ENCODE measurements at places on chromosomes 1 and 21. TPM values are rescaled to one million over a fixed set of nuclear protein-coding genes. Genes with fewer than 3 reads are reported as not detected.

DNA sequence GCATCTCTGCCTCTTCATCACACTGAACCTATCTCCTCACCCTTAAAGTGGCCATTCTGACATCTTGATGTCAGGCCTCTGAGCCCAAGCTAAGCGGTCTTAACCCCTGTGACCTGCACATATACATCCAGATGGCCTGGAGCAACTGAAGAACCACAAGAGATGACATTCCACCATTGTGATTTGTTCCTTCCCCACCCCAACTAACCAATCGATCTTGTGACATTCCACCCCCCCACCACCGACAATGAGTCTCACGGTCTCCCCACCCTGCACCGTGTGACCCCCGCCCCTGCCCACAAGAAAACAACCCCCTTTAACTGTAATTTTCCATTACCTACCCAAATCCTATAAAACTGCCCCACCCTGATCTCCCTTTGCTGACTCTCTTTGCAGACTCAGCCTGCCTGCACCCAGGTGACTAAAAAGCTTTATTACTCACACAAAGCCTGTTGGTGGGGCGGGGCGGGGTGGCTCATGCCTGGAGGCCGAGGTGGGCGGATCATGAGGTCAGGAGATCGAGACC, 21.0 kb upstream of the PINK1 start:
- no peak for DNase-seq

DNA sequence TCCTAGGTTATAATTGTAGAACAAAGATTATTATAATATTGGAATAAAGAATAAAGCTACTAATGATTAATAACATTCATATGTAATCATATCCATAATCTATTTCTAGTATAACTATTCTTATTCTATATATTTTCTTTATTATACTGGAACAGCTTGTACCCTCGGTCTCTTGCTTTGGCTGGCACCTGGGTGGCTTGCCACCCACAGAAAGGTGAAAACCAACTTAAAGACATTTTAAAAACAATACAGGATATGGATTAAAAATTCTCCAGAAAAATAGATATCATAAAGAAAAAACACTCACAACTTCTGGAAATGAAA, 80.0 kb upstream of the PRRC2C start:
- DNase-seq: no peak

DNA sequence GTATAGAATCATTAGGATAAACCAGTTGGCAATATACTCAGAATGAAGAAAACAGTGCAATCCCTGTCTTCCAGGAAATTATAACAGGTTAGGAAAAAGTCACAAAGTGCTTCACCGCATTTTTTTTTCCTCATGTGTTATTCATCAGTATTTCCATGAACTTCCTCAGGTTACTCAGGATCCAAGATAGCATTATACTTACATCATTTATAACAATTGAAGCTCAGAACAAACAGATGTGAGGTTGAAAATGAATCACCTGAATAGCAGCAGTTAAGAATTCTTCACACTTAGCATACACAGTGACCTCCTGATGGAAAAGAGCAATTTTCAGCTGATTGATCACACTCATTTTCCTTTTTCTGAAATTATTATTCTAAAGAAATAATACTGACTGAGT, 1040.7 kb upstream of the B3GALT2 start:
- no peak for DNase-seq

The ARMH1 gene
- 133 TPM for total RNA-seq

The ATP6V1G3 gene
- total RNA-seq: not detected
